ENCODE measurements at places on chromosomes 2 and 18. TPM values are rescaled to one million over a fixed set of nuclear protein-coding genes. Genes with fewer than 3 reads are reported as not detected.

Gene TMEM17
- 1.4 TPM for total RNA-seq

Gene NTSR2
- total RNA-seq: not detected

Gene NT5DC4
- total RNA-seq: not detected

Gene CIDEA
- 8.2 TPM for total RNA-seq

Gene LCT
- not detected for total RNA-seq

Gene SLC1A4
- 5.6 TPM for total RNA-seq

Data from mammary microvascular endothelial cell (primary cell).